ENCODE measurements at places on chromosomes 2 and 18.

GRCh38 chr2:138626148-138626547, 124.6 kb downstream of the SPOPL start:
- DNase-seq: no peak

GRCh38 chr2:217789736-217790181, 213.0 kb downstream of the TNS1 start:
- DNase-seq: no peak

GRCh38 chr2:33521791-33522281, 45.4 kb downstream of the RASGRP3 start:
- no peak for DNase-seq

- no peak for DNase-seq
These were observed 677.7 kb upstream of the CELF4 start for GRCh38 chr18:38243291-38243690.

DNA sequence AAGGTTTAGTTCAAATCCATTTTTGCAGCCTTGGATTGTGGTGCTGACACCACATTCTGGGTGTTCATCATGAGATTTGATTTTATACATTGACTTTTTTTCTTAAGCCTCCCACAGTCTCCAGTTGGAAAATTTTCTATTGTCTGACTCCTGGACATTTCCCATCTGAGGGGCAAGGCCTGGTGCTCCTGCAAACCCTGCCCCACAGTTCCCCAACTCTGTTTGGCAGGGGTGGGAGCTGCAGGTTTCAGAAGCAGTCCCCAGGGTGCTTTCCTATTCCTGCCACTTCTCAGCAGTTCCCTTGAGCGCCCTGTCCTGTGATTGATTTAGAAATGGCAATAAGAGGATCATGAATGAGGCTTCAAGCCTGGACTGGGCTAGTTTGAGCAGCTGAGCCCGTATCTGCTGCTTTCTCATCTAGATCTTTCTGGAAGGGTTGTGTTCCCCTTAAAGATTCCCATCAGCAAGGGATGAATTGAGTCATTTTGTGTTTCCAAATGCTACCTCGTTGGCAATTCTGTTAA, 77.0 kb downstream of the CIB4 start:
- DNase-seq: no peak

- DNase-seq: no peak
These were observed 4.8 kb downstream of the ANO7 start for GRCh38 chr2:241193271-241193670.

- DNase-seq: no peak
These were observed 189.9 kb upstream of the TANK start for GRCh38 chr2:160970052-160970965.

- DNase-seq: no peak
These were observed 80.3 kb upstream of the RBM44 start for GRCh38 chr2:237718277-237718634.

GRCh38 chr2:94874277-94874997, 3.2 kb downstream of the TEKT4 start:
- peak; percentile 76 for DNase-seq

DNA sequence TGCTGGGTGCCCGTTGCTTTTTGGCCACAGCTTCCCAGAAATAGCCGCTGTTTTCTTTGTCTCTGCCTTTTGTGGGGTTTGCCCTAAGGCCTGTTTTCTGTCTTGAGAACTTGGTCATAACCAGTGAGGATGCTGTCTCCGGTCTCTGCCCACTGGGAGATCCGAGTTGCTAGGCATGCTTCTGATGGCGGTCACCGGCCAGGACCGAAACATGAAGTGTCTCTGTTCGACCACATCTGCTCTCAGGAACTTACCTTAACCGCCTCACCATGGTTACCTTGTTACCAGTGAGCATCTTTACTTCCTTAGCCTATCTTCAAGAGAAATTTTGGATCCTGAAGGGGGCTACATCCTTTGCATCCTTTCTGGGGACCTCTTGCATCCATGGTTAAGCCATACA, 91.9 kb downstream of the RTP5 start:
- DNase-seq: no peak

GRCh38 chr2:95042472-95043271, 17.2 kb downstream of the MAL start:
- DNase-seq: no peak

- DNase-seq: no peak
These were observed 69.6 kb downstream of the TRAPPC12 start for GRCh38 chr2:3449086-3449485.

- no peak for DNase-seq
These were observed 140.0 kb downstream of the MC4R start for GRCh38 chr18:60232541-60232940.

DNA sequence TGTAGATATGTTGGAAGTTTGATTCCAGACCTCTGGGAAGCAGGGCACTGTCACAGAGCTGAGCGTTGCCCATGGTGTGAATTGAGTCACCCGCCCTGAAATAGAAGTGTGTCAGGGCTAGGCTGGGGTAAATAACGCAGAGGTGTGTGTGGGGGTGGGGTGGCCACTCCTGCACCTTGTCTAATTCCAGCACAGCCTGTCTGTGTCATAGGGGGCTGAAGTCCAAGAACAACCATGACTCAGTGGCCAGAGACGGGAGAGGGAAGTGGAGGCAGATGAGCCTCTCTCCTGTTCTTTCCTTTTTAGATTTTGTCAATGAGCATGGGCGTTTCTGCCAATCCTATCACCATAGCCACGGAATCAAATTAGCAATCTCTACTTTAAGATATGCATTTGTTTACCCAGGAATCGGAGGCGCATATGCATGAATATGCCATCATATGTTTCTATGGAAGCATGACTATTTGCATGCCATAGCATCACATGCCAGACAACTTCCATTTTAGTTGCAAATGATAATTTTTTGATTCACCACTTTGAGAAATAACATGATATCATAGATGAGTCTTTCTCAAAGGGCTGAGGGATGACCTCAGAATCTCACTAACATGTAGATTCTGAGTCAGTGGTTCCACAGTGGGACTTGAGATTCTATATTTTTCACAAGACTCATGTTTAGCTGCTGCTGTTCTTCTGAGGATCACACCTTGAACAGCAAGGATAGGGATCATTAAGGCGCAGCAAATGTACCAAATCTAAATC, 852.9 kb downstream of the DCDC2C start:
- DNase-seq: no peak

DNA sequence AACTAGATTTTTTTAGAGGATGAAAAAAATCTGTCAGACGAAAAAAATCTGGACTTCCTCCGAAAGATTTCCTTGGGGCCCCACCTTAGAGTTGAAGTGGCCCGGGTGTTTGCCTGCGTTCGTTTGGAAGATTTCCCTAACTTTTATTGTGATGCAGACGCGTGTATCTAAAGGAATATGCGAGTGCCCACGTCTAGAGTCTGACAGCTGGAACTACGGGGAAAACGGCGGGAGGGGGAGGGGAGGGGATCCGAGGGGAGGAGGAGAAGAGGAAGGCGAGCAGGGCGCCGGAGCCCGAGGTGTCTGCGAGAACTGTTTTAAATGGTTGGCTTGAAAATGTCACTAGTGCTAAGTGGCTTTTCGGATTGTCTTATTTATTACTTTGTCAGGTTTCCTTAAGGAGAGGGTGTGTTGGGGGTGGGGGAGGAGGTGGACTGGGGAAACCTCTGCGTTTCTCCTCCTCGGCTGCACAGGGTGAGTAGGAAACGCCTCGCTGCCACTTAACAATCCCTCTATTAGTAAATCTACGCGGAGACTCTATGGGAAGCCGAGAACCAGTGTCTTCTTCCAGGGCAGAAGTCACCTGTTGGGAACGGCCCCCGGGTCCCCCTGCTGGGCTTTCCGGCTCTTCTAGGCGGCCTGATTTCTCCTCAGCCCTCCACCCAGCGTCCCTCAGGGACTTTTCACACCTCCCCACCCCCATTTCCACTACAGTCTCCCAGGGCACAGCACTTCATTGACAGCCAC, 2.4 kb upstream of the SP9 start:
- no peak for DNase-seq

GRCh38 chr2:118854507-118855345, 7.3 kb upstream of the EN1 start:
- DNase-seq: no peak

GRCh38 chr2:66865161-66865560, 430.2 kb downstream of the MEIS1 start:
- DNase-seq: no peak

DNA sequence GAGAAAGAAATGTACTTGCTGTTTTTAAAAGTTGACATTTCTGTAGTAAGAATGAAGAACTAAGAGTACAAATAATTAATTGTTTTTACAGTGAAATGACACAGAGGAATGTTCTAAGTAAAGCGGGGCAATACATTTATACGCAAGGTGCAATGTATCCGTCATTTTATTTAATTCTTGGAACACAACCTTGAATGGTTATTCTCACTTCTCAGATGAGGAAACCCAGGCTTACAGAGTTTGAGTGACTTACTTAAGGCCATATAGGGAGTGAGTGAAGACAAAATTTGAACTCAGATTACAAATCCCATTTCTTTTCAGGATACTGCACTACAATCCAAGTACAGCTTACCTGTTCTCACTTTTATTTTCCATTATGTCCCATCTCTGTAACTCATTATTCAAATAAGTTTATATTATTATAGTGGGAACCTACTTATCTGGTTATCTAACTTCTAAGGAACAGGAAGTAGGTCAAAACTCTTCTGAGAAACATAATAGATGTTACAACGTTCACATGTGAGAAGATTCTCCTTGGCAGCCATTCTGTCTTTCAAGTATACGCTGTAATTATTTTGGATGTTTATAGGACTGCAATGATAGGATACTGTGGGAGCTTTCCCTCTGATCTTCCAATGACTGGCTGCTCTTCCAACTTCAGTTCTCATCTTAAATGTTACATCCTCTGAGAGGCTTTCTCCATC, 12.3 kb upstream of the STK17B start:
- DNase-seq: no peak

- no peak for DNase-seq
These were observed 2.4 kb downstream of the FTCDNL1 start for GRCh38 chr2:199848389-199849130.

GRCh38 chr2:96787411-96787810, 26.7 kb downstream of the CNNM4 start:
- DNase-seq: no peak

DNA sequence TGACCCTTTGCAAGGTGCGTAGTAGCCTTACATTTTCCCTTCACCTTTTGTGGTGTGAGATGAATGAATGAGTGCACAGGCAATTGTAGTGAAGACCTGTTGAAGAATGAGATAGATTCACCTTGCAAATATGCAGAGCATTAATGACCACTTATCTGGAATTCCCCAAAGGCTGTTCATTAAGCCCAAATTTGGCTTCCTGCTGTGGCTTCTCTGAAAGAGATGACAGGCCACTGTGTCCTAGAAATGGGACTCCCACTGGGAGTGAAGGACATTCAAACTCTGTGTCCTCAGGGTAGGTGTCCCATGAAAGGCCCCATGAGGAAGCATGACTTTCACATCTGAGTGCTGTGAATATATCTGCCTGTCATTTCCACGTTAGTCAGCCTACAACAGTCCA, 1821.8 kb upstream of the PIK3C3 start:
- no peak for DNase-seq

- DNase-seq: no peak
These were observed 91.0 kb downstream of the ADCYAP1 start for GRCh38 chr18:995629-996028.
